ENCODE measurements at places on chromosomes 16 and 17.
A peak's percentile ranks its signal among the peaks of the same experiment; 100 is the strongest.

DNA sequence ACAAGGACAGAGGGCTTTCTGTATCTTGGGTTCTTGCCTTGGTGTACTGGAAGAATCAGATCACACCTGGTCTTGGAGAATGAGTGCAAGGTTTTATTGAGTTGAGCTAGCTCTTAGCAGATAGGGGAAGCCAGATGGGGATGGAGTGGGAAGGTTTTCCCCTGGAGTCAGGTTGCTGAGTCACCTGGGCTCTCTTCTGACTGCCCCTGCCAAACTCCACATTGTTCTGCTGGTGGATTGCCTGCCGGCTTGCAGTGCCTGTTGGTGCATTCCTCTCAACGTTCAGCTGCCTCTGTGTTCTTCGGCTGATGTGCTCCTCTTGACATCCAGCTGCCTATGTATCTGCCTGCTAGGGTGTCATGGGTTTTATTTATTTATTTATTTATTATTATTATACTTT, 1431.1 kb downstream of the CDH8 start:
- no peak for ATAC-seq

- ATAC-seq = no peak
These were observed 22.2 kb upstream of the WSCD1 start for GRCh38 chr17:6047966-6048365.

- ATAC-seq = no peak
These were observed 114.1 kb downstream of the PITPNC1 start for GRCh38 chr17:67491009-67491680.

DNA sequence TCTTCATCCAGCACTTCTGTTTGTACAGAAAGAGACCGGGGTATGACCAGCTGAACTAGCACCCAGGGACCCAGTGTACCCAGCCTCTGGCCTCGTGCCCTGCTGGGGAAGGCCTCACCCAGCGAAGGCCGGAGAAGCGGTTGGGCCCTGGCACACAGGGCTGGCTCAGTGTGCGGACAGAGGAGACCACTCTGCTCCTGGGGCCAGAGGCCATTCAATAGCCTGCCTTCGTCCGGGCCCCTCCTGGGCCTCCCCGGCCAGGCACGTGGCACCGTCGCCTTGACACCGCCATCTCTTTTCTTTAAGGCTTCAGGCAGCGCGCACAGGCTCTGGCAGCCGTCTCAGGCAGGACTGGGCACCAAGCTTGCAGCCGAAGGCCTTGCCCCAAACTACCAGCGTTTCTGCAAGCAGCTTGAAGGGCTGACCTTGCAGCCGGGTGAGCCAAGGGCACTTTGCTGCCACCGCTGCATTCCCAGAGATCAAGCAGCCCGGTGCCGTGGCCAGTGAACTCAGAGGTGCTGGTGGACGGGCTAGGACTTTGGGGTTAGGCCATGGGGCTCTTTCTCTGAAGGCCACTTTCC, 8.0 kb downstream of the TAX1BP3 start:
- no peak for ATAC-seq

GRCh38 chr16:28218109-28218508, 6.3 kb upstream of the XPO6 start:
- peak; percentile 97 for ATAC-seq

- ATAC-seq = no peak
These were observed 22.5 kb upstream of the DYNLL2 start for GRCh38 chr17:58060596-58061191.

GRCh38 chr17:44102849-44103622, 20.4 kb downstream of the HDAC5 start:
- no peak for ATAC-seq

- peak; percentile 83 for ATAC-seq
These were observed at the start of gene USB1 for GRCh38 chr16:58000706-58001676. Gene USB1 (plus strand): TSS chr16:58001407. CDS start chr16:58001484, 77 bp downstream.

GRCh38 chr17:1447052-1447451, 9.0 kb downstream of the CRK start:
- no peak for ATAC-seq

GRCh38 chr17:10025976-10026901, 121.2 kb upstream of the RCVRN start:
- ATAC-seq = no peak

DNA sequence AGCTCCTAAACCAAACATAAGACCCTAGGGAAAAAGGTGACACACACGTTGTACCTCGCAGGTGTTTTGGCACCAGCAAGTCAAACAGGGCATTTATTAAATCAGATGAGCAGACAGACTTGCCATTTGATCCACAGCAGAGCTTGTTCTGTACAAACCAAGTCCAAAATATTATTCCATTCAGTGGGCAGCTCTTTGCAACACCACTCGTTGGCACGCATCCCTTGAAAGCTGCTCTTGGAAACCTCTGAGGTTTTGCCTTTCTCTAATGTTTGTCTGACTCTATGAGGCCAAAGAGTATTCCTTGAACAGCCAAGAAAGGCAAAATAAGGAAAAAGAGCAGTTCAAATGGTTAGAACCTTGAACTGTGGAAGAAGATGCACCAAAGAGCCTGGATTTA, 12.7 kb downstream of the TMEM100 start:
- ATAC-seq = no peak

All from activated CD4-positive, CD25-positive, alpha-beta regulatory T cell treated with anti-CD3 and anti-CD28 coated beads, Interleukin-2, amount 50 U/mL, for 24 hours (primary cell).